ENCODE measurements at places on chromosomes 3 and 15.
A peak's percentile ranks its signal among the peaks of the same experiment; 100 is the strongest.

- peak; percentile 99 for DNase-seq
Measured at GRCh38 chr3:197394464-197395321, 96.3 kb upstream of the DLG1 start.

GRCh38 chr3:143332026-143332425 lies 212.5 kb downstream of the CHST2 start:
- no peak for DNase-seq

DNA sequence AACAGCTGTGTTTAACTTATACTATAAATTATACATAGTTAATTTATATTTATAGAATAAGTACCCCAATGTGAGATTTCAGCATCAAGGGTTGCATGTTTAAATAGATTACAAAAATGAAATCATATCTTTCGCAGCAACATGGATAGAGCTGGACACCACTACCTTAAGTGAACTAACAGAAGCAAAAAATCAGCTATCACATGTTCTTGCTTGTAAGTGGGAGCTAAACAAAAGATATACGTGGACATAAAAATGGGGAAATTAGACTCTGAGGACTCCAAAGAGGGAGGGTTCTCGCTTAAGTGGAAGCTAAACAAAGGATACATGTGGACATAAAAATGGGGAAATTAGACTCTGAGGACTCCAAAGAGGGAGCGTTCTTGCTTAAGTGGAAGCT lies 626.5 kb upstream of the DPPA4 start:
- no peak for DNase-seq

GRCh38 chr3:65935724-65936123 lies 103.0 kb downstream of the MAGI1 start:
- no peak for DNase-seq

DNA sequence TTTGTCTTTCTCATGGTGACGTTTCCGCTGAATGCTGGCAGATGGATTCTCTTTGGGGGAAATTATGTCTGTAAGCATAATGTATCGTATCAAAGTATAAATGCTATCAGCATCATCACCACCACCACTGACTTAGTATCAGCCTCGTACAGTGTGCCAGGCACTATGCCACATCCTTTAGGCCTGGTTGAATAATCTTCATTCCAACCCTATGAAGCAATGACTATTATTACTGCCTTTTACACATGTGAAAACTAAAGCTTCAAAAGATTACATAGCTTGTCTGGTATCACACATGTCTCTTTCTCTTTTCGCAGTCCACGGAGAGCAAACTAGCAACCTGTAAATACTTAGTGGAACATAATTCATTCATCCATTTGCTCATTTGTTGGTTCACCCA lies 166.7 kb upstream of the PRICKLE2 start:
- peak; percentile 36 for DNase-seq

- DNase-seq: peak; percentile 65
Measured at GRCh38 chr3:161171113-161171512, 50.0 kb upstream of the NMD3 start.

GRCh38 chr15:98718426-98719136 lies 70.2 kb downstream of the IGF1R start:
- no peak for DNase-seq

GRCh38 chr3:30020380-30020779 lies 586.0 kb upstream of the TGFBR2 start:
- no peak for DNase-seq

DNA sequence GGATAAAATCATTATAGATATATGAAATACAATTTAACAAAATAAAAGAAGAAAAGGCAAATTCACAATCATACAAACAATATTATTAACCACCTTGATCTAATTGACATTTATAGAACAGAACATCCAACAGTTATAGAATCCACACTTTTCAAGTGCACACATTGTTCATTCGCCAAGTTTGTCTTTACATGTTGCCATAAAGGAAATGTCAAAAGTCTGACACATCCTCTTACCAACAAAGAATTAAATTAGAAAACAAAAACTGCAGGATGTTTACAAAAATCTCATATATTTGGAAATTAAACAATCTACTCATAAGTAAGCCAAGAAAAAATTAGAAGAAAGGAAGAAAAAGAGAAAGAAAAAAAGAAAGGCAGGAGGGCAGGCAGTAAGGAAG lies 909.2 kb upstream of the EPHA6 start:
- no peak for DNase-seq

DNA sequence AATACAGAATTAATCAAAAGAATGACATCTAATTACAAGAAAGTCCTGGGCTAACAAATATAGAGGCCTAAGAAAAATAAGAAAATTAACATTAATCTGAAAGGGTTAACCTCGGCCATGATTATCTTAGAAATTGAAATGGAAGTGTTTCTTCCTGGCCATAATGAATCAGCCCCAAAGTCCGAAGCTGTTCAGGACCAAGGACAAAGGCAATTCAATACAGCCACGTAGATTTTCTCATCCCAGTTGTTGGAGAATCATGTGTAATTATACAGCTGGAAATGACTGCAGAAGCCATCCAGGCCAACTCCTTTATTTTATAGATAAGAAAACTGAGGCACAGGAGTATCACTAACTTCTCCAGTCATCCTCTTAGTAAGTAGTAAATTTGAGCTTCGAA lies 38.0 kb upstream of the GBE1 start:
- DNase-seq: no peak

DNA sequence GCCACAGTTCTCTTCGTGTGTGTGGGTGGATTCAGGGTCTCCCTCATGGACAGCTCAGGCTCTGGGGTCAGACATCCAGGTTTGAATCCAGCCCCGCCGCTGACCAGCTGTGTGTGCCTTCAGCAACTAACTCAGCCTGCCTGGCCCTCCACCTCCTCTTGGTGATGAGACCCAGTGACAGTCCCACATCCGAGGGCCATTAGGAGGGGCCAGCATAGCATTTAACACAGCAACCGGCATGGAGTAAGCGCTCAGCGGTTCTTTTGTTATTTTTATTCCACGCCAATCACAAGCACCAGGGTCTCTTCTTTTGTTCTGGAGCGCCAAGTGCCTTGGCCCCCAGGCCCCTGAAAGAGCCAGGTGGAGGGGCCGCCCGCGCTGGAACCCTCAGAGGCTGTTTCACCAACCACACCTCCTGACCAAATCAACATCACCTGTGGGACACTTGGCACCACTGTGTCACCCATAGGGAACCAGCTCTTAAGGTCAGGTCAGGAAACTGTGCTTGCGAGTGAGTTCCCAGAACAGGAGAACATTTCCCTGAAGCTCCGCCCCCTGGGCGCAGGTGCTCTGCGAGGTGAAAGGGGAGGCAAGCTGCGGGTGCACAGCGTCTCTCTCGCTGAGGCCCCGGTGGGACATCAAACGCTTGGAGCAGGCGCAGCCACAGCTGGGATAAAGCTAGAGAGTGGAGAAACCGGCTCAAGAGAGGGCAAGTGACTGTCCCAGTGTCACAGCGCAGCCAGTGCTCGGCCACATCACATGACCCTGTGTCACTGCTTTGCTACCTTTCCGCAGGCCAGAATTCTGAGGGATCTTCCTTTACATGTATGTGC lies 311.3 kb downstream of the UACA start:
- no peak for DNase-seq

DNA sequence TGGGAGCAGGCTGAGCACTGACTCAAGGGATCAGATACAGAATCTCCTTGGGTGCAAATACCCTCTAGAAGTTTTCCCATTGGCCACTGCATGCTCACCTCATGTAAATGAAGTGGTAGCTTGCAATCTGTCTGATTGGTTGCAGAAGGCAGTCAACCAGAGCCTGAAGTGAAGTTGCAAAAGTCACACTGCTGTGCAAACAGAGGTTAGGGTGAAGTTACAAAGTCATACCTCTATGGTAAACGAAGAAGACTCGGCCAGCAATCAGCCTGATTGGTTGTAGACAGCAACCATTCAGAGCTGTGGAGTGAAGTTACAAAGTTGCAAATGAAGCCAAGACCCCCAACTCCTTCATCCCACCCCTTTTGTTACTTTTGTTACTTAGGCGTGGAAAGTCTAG lies 27.1 kb downstream of the STARD9 start:
- DNase-seq: no peak

GRCh38 chr3:16377847-16378302 lies 112.9 kb downstream of the OXNAD1 start:
- no peak for DNase-seq

DNA sequence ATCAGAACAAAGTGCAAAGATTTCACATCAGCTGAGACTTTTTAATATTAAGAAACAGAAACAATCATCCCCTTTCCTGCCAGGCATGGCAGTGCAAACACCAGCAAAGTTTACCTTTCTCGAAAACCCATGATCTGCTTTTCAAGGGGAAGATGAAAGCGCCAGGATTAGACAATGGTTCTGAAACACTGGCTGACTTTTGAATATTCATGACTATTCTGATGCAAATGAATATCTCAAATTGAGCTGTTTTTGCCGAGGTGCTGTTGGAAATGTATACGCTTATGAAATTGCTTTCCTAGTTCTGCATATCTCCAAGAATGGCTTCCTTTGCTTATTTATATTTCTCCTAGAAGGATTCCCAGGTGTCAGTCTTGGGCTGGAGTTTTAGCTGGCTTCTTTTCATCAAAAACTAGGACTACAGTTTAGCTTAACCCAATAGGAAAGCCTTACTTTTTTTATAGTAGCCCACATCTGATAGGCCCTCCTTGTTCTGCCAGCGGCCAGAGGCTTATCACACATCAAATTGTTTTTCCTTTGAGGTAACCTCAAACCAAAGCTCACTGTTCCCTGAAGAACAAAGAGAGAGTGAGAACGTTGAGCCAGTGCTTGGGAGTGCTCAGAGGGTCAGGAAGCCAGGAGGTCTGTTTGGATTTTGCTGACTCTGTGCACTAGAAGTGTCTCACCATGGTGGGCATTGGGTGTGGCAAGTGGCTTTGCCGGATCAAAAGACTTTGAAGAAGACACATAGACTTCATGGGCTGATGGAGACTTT lies 74.0 kb upstream of the PLCL2 start:
- DNase-seq: no peak

- DNase-seq: peak; percentile 90
Measured at GRCh38 chr3:196739671-196740480, at the start of gene PAK2. PAK2 (plus strand) TSS chr3:196739857; CDS start chr3:196782647, 42,790 bp downstream.

DNA sequence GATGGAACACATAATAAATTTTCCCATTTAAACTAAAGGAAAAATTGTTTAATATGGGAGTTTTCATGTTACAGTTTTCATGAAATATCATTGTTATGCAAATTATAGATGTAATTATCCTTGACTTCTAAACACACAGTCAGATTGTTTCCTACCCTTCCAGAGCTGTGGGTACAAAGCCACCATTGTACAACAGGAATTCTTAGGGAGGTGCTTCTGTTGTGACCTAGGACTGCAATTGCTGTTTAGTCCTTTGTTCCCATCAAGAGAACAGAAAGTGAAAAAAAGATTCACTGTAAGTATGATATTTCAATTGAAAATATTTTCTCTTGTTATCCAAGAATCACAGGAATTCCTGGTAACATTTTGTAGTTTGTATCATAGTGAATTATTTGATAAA lies 455.3 kb upstream of the NAALADL2 start:
- no peak for DNase-seq

DNA sequence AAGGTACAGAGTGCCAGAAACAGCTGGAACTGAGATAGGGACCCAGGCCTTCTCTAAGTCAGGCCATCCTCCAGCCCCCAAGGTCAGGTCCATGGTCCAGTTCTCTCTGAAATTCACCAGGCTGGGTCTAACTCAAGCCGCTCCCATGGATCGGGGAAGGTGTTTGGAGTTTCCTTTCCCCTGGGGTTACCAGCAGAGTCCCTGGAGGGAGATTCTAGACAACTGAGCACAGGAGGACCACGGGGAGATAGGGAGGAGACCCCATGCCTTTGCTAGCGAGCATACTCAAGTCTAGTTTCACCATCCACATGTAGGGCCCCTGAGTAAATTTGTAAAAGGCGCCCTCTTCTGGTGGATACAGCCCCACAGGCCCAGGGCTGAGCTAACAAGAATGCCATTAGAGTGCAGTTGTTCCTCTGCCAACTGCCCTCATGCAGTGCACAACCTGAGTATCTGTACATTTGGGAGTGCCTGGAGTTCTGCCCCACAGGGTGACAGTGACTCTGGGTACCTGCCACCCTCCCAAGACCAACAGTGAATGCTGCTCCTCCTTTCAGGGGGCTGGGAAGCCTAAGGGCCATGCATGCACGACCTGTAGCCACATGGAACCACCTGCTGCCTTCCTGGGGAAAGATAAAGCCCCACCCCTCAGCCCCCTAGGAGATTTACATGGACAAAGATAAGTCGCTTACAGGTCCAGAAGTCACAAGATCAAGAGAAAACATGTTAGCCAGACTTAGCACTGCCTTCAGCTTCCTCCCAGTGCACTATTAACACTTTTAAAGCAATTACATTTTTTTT lies 89.0 kb downstream of the IQSEC1 start:
- DNase-seq: peak; percentile 58

GRCh38 chr3:71211083-71211482 lies 372.4 kb downstream of the FOXP1 start:
- DNase-seq: no peak

Data from fibroblast of skin of abdomen (primary cell).